ENCODE measurements at places on chromosomes 5 and 9. TPM values are rescaled to one million over a fixed set of nuclear protein-coding genes. Genes with fewer than 3 reads are reported as not detected.

- H3K4me3 ChIP-seq = no peak overlapping the region
- no peaks in the 10 kb centered on the region for H3K27me3 ChIP-seq
- H3K36me3 ChIP-seq = no peaks in the 10 kb centered on the region
- no peaks in the 10 kb centered on the region for H3K4me1 ChIP-seq
- H3K27ac ChIP-seq = no peak overlapping the region
- DNase-seq = no peak
Measured at GRCh38 chr9:108073823-108074222, 584.3 kb upstream of the KLF4 start.

Gene ADRA1B
- total RNA-seq = 13.2 TPM

DNA sequence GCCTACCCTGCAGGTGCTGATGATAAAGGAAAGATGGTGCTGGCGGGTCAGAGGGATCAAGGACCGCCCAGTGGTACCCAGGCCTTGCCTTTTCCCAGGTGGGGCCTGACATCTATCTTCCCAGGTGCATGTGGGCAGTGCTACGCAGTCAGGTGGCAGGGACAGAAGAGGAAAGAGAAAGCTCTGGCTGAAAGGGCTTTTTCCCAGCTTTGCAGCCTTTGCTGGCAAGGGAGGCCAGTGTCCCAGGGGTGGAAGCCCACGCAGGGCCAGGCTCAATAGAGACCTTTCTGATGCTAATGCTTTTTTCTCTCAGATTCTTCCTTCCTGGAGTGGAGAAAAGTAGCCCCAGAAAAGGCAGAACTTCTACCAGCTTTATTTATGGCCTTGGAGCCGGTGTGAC, 36.7 kb downstream of the FABP6 start:
- no peaks in the 10 kb centered on the region for H3K36me3 ChIP-seq
- H3K27me3 ChIP-seq = no peaks in the 10 kb centered on the region
- DNase-seq = no peak
- peak overlapping the region; percentile 44 for H3K27ac ChIP-seq

GRCh38 chr5:23977365-23977764, 470.0 kb downstream of the PRDM9 start:
- DNase-seq = no peak
- H3K36me3 ChIP-seq = no peaks in the 10 kb centered on the region
- no peak overlapping the region for H3K4me3 ChIP-seq
- H3K27ac ChIP-seq = no peak overlapping the region

Gene MARCOL
- total RNA-seq = not detected

GRCh38 chr5:150411245-150411979, 1.3 kb downstream of the CD74 start:
- H3K36me3 ChIP-seq = no peaks in the 10 kb centered on the region
- H3K4me3 ChIP-seq = no peak overlapping the region
